ENCODE measurements at places on chromosomes 5 and 9.

GRCh38 chr5:29935371-29935770 is 1258.1 kb upstream of the CDH6 start:
- DNase-seq: no peak

- no peak for DNase-seq
These were observed 222.6 kb downstream of the VPS13A start for GRCh38 chr9:77399964-77400363.

DNA sequence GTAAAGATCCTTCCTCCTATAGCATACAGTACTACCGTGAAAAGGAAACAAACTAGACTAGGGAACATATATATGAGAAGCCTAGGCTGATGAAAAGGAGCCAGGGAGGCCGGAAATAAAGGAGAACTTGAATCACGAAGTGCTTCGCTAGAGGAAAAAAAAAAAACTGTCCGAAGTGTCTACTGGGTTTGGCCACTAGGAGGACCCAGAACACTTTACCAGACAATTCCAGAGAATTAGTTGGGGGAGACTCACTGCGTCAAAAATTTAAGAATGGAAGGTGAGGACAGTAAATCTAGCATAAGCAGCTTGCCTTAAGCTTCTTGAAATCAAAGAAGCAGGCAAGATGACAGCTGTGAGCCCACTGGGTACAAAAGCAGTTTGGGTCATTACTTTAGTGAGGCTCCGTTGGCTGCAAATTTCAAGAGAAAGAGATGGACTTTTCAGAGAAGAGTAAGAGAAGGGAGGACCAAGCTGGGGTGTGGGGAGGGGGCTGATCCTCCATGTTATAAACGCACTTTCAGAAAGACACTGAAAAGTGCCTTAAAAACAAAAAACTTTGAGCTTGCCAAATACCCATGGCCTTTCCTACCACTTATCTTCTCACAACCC is 47.4 kb downstream of the P4HA2 start:
- DNase-seq: no peak

- DNase-seq: no peak
These were observed 105.8 kb downstream of the SGCD start for GRCh38 chr5:156432830-156433105.

- peak; percentile 90 for DNase-seq
These were observed 156.2 kb downstream of the MELK start for GRCh38 chr9:36728651-36729520.

- DNase-seq: no peak
These were observed 239.6 kb upstream of the TAS2R1 start for GRCh38 chr5:9869616-9870288.

DNA sequence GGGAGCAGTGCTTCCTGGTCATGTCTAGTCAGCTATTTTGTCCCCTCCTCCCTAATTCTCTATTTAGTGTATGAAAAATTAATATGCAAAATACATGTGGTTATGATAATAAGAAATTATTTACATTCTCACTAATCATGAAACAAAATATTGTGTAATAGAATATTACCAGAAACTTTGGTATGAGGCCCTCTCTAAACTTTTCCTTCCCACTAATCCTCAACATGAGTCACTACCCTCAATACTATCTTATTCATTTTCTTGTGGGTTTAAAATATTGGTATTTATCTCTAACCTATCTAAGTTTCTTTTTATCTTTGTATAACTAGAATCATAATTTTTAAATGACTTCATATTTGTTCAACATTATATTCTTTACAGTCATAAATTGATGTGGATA is 545.9 kb upstream of the PTPRD start:
- no peak for DNase-seq

DNA sequence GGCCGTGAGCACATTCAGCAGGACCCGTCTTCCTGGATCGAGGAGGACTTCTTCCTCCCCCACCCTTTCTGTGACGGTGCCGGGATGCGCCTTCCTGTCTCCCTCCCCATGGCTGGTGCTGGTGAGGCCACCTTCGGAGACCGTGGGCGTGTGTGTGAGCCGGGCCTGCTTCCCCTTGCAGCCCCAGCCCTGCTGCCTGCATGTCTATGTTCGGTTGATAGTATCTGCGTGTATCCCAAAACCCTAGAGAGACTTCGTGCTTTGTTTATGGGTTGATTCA is 12.8 kb downstream of the CEP72 start:
- no peak for DNase-seq

- DNase-seq: no peak
These were observed 259.2 kb downstream of the SLCO4C1 start for GRCh38 chr5:102036927-102037326.

DNA sequence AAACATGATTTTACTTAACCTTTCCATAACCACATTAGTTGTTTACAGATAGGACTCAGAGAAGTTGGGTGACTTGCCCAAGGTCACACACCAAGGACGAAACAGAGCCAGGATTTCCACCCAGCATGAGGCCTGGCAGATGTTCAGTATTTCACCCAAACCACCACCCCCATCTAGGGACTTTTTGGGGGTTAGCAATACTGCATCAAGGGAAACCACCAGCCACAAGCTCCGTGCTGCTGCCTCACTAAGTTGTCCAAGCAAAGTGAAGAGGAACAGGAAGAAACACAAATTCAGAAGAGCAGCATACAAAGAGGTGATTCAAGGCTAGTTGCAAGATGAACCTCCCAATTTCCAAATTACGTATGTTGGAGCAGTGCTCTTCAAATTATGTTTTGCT is 219.6 kb upstream of the RORB start:
- DNase-seq: peak; percentile 37

DNA sequence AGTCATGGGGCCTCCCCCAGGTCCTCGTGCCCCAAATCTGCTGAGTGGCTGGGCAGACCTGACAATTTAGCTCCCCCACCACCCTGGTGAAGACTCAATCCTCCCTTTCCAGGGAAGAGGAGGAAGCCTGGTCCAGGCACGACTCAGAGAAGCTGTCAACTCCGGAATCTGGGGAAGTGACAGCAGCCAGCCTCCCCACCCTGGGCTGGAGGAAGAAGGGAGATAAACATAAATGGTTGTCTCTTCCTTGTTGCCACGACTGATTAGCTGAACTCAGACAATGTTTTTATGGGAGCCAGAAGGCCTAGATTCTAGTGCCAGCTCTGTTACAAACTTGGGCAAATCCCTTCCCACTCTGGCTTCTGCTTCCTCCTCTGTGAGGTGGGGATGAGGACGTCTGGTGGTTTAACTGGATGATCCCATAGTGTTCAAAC is 15.4 kb downstream of the CCDC69 start:
- DNase-seq: peak; percentile 25

DNA sequence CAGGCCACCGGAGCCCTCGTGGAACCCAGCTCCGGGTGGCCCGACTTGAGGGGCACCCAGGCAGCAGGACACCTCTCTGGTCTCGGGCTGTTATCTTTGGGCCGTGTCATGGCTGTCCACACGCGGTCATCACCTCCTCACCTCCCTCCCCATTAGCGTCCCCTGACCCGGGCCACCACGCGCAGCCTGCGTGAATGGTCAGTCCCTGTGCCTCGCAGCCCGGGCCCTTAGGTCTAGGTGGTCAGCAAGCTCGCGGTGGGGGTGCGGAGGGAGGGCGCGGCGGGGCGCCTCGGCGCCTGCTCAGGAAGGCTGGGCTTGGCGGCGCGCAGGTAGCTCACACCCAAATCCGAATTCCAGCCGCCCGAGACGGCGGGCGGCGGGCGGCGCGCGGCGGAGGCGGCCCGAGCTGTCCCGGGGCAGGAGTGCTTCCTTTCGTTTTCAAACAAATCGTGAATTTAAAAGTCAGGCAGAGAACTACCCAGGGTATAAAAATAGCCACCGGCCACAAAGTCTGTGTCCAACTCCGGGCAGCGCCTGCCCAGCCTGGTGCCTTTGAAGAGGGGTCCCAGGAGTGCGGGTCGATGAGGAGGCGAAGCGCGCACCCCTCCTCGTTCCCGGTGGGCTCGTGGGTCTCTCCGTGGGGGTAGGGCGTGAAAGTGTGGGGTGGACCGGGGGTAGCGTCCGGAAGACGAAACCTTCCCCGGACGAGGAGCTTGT is 1.0 kb upstream of the RXRA start:
- DNase-seq: peak; percentile 36

DNA sequence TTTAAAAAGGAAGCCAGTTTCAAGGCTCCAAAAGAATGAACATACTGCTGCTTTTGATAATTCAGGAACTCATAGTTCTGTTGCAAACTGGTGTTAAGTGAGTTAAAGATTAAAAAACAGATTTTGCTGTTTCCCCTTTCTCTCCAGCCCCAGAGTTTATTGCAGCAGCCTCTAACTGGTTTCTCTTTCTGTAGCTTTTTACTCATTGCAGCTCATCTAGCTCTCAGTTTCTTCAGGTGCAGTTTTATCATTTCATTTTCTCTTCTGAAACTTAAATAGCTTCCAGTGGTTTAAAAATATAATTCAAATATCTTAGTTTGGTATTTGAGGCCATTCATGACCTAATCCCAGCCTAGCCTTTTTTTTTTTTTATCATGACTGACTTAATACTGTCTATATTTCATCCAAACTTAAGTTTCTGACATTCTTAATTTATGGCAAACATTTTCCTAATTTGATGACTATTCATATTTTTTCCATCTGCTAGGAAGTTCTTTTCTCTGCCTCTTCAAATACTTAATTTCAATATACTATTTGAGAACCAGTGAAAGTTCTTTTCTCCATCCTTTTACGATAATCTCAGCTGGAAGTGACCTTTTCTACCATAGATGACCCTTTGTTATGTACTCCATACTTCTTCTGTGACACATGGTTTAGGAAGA is 252.7 kb upstream of the GRIA1 start:
- no peak for DNase-seq

- no peak for DNase-seq
These were observed 53.6 kb downstream of the ASS1 start for GRCh38 chr9:130498298-130498917.

DNA sequence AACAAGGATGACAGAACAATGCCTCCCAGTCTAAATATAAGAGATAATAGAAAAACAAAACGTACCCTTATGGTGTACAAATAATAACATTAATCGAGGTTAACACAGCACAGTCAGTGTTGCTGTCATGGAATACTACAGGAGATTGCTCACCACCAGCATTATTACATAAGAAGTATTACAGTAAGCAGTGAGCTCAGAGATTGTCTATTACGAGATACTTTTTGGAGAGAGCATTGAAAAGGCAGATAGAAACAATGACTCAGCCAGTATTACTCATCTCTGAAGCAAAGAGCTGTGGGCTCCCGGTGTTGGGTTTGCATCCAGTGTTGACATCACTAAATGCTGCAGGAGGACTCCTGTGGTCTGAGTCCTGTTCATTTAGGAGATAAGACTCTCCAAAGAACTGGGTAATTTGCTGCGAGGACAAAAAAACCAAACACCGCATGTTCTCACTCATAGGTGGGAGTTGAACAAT is 191.9 kb upstream of the SEMA6A start:
- DNase-seq: no peak

GRCh38 chr5:65480306-65480865 is 1.3 kb downstream of the ADAMTS6 start:
- DNase-seq: peak; percentile 43

DNA sequence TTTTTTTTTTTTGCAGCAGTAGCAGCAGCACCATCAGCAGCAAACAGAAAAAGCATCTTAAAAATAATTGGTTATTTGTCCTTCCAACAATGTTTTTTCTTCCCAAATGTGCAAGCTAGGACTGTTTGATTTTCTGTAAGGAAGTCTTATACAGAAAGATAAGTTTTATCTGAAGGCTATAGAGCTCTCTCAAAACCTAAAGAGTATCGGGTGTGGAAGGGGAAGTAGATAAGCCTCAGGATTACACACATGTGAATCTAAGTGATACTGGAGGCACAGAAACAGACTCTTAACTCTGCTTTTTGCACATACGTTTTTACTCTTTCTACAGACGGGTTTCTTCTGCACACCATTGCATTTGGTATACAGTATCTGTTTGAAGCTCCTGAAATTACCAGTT is 184.4 kb upstream of the FTMT start:
- no peak for DNase-seq

DNA sequence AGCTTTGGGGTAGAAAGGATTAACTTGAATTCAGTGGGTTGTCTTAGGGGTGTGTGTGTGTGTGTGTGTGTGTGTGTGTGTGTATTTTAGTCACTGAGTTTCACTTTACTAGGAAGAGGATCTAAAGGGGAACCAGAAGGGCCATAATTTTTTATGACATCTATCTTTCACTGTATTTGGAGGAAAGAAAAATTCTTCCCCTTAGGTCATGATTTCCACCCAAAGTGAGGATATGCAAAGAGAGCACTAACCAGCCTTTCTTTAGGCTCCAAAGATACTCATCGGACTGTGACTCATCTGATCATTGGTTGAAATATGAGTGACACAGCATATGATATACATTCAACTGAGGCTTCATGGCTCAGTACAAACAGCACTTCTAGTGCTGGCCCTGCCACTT is 75.2 kb upstream of the RASGRF2 start:
- no peak for DNase-seq

DNA sequence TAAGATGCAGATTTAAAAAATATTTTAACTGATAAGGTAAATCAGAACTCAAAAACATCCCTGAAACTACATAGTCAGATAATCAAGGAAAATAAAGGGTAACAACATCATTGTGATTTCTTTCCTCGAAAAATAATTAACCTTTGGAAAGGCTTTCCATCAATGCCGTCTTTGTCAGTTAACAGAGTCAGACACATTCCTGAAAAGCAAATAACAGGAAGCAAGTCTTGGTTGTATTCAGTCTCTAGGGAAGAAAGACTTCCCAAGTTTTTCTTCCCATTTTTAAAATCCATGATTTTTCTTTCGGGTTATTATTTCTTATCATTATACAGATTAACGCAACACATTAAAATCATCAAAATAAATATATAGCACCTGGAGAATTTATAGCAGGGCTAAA is 256.4 kb upstream of the CDH6 start:
- no peak for DNase-seq

DNA sequence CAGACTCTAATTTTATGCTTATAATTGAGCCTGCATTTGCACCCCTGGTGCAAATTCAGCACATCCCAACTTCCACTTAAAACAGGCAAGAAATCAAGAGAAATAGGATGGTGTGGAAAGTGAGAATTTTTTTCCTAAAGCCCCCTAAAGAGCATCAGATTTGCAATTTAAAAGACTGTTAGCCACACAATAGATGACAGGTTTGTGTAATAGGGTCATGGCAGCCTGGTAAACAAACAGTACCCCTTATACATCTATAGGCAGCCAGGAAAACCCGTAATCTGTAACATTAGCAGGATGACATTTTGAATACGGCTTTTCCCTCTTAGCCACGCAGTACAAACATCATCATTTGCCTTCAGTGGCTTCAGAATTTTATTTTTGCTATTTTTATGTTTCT is 17.2 kb downstream of the EBF1 start:
- DNase-seq: no peak

DNA sequence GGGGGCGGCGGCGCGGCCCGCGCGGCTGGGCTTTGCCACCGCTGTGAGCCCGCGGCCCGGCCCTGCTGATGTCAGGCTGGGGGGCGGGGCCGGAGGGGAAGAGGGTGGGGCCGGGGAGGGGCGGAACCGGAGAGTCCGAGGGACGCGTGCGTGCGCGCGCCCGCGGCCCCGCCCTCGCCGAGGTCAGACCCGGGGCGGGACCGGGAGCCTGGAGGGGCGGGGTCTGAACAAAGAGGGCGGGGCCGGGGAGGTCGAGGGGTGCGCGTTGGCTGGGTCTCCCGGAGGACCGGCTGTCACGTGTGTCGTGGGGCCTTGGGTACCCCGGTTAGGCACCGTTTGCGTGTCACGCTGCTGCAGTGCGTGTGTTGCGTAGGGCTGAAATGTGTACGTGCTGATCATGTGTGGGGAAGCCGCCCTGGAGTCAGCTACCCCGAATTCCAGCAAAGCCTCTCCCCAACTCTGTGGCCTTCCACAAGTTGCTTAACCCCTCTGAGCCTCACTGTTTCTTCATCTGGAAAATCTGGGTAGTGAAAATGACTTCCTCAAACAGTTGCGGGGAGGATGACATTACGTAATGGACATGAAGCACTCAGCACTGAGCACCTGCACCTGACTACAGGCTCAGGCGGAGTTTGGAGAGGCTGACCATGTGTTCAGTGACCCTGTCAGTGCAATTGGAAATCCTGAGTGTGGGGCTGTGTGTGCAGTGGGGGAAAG is at the start of gene RALGDS:
TSS of gene RALGDS (minus strand) at position 43 of the 717 bp plus-strand sequence. CDS start 86 bp downstream, outside the sequence.
- DNase-seq: peak; percentile 95

All from stimulated activated CD8-positive, alpha-beta memory T cell treated with anti-CD3 and anti-CD28 coated beads, Interleukin-4, amount 100 ng/mL, for 48 hours (primary cell).